ENCODE measurements at places on chromosomes 5 and 9. TPM values are rescaled to one million over a fixed set of nuclear protein-coding genes. Genes with fewer than 3 reads are reported as not detected.

- no peak overlapping the region for H3K4me3 ChIP-seq
- H3K27ac ChIP-seq = no peak overlapping the region
- peaks cover 23% of the 10 kb centered on the region for H3K4me1 ChIP-seq
- DNase-seq = no peak
- no peaks in the 10 kb centered on the region for H3K36me3 ChIP-seq
- H3K27me3 ChIP-seq = no peaks in the 10 kb centered on the region
Measured at GRCh38 chr5:57816108-57816507, 333.5 kb upstream of the ACTBL2 start.

DNA sequence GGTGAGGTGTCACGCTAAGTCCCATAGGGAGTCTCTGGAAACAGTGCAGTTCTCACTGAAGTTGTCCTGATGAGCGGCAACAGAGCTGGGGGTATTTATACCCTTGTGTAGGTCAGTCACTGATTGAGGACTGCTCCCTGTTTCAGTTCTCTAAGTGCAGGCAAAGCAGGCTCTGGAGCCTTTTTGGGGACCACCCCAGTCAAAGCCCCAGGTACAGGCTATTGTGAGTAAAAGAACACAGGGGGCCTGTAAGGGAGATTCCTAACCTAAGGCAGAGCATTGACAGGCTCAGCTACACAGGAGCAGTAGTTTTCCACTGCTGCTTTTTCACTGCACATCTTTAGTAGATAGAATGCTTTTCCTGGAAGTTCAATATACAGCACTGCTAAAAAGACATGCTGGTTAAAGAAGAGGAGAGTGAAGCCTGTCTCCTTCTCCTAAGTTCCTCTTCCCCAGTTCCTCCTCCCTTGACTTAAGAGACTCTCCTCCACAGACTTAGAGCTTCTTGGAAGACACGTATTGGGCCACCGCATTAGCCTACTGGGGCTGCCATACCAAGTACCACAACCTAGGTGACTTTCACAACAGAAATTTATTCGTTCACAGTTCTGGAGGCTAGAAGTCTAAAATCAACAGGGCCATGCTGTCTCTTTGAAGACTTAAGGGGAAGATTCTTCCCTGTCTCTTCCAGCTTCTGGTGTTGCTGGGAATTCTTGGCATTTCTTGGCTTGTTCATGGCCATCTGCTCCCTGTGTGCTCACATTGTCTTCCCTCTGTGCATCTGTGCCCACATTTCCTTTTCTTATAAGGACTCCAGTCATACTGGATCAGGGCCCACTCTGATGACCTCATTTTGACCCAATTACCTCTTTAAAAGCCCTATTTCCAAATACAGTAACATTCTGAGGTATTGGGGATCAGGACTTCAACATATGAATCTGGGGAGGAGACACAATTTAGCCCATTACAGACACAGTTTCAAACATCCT lies 221.0 kb downstream of the ESM1 start:
- peak; percentile 83 for DNase-seq
- H3K27ac ChIP-seq = no peak overlapping the region
- no peak overlapping the region for H3K4me3 ChIP-seq
- H3K4me1 ChIP-seq = peaks cover 8% of the 10 kb centered on the region

The QRFP gene
- total RNA-seq = not detected

DNA sequence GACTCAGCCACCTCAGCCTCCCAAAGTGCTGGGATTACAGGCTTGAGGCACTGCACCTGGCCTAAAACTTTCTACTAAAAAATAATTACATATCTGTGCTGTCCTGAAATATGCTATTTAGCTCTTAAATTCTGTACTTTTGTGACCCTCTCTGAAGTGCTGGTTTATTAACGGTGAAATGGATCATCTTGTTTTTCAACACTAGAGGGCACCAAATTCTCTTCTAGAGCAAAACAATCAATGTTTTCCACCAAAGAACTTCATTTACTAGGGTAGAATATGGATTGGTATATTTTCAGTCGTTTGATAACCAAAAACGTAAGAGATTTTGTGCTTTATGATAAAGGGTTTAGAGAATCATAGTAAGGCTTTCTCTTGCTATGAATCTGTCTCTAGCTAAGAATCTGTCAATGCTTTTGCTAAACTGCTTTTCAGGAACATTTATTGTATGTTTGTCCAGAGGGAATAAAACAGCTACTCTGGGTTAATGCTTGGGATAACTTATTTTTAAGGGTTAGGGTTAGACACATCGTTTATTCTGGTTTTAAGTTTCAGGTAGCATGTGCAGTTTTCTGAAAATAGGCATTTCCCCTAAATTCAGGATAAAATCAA lies 63.6 kb downstream of the RNF180 start:
- peaks cover 10% of the 10 kb centered on the region for H3K36me3 ChIP-seq
- no peak overlapping the region for H3K4me3 ChIP-seq
- no peaks in the 10 kb centered on the region for H3K4me1 ChIP-seq

DNA sequence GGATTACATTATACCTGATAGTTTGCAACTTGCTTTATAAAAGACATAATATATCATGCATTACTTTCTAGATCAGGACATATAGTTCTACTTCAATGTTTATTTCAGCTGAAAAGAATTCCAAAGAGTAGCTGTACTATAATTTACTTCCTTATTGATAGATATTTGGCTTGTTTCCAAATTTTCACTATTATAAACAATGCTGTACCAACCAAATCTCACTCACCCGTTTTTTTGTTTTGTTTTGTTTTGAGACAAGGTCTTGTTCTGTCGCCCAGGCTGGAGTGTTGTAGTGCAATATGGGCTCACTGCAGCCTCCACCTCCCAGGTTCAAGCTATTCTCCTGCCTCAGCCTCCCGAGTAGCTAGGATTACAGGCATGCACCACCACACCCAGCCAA lies 132.7 kb downstream of the GNAQ start:
- H3K27ac ChIP-seq = no peak overlapping the region
- no peaks in the 10 kb centered on the region for H3K27me3 ChIP-seq
- H3K4me1 ChIP-seq = peaks cover 18% of the 10 kb centered on the region
- H3K4me3 ChIP-seq = no peak overlapping the region
- H3K36me3 ChIP-seq = no peaks in the 10 kb centered on the region
- DNase-seq = no peak

DNA sequence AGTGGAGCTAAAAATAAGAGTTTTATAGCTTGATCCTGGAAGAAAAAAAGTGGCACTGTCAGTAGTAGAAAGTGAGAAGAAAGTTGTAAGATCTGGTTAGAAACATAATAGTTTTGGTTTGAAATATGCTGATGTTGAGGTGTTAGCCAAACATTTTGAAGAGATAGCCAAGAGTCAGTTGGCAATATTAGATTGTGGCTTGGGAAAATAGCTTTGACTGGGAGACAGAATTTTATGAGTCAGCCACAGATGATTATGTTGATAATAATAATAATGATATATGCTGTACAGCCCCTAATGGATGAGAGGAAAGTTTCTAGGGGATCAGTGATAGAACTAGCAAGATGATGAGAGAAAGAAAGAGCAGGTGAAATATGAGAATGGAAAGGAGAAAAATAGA lies 12.4 kb upstream of the CDH18 start:
- no peak overlapping the region for H3K27ac ChIP-seq
- DNase-seq = no peak
- H3K4me1 ChIP-seq = no peaks in the 10 kb centered on the region
- no peaks in the 10 kb centered on the region for H3K27me3 ChIP-seq
- H3K36me3 ChIP-seq = no peaks in the 10 kb centered on the region

DNA sequence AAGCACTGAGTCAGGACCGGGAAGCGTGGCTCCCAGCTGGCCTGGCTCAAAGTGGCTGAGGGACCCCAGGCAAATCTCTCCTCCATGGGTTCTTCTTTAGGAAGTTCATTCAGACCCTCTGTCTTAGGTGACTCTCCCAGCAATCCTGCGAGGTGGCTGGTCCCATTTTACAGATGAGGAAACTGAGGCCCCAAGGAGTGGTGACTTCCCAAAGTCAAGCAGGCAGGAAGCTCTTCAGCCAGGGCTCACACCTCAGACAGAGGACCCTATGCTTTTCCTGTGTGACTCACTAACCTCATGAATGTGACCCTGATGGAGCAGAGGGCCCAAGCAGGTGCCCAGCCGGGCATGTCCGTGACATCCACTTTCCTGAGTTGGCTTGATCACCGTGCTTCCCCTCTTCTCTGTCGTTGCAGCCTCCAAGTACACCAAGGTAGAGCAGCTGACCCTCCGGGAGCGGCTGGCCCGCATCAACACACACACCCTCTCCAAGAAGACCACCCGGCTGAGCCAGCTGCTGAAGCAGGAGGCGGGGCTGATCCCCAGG lies 36.5 kb downstream of the ARHGEF37 start:
- H3K27me3 ChIP-seq = no peaks in the 10 kb centered on the region
- H3K4me1 ChIP-seq = peaks cover 24% of the 10 kb centered on the region
- peaks cover 85% of the 10 kb centered on the region for H3K36me3 ChIP-seq
- no peak for DNase-seq

GRCh38 chr9:137685741-137686420 lies 67.1 kb downstream of the EHMT1 start:
- H3K4me3 ChIP-seq = no peak overlapping the region
- H3K27me3 ChIP-seq = no peaks in the 10 kb centered on the region
- no peak for DNase-seq
- H3K36me3 ChIP-seq = no peaks in the 10 kb centered on the region
- peaks cover 64% of the 10 kb centered on the region for H3K4me1 ChIP-seq
- no peak overlapping the region for H3K27ac ChIP-seq

The SLC46A2 gene
- 0.26 TPM for total RNA-seq

GRCh38 chr9:113910036-113910639 lies 34.0 kb downstream of the ZNF618 start:
- no peak overlapping the region for H3K4me3 ChIP-seq
- peaks cover 25% of the 10 kb centered on the region for H3K4me1 ChIP-seq
- H3K27ac ChIP-seq = no peak overlapping the region
- no peaks in the 10 kb centered on the region for H3K27me3 ChIP-seq
- H3K36me3 ChIP-seq = no peaks in the 10 kb centered on the region
- DNase-seq = no peak

GRCh38 chr9:121009650-121010049 lies 40.4 kb downstream of the C5 start:
- H3K4me1 ChIP-seq = no peaks in the 10 kb centered on the region
- peaks cover 40% of the 10 kb centered on the region for H3K36me3 ChIP-seq
- H3K27ac ChIP-seq = no peak overlapping the region
- no peaks in the 10 kb centered on the region for H3K27me3 ChIP-seq
- no peak overlapping the region for H3K4me3 ChIP-seq

The RNF20 gene
- 32.1 TPM for total RNA-seq

The MIGA2 gene
- total RNA-seq = 27.0 TPM

DNA sequence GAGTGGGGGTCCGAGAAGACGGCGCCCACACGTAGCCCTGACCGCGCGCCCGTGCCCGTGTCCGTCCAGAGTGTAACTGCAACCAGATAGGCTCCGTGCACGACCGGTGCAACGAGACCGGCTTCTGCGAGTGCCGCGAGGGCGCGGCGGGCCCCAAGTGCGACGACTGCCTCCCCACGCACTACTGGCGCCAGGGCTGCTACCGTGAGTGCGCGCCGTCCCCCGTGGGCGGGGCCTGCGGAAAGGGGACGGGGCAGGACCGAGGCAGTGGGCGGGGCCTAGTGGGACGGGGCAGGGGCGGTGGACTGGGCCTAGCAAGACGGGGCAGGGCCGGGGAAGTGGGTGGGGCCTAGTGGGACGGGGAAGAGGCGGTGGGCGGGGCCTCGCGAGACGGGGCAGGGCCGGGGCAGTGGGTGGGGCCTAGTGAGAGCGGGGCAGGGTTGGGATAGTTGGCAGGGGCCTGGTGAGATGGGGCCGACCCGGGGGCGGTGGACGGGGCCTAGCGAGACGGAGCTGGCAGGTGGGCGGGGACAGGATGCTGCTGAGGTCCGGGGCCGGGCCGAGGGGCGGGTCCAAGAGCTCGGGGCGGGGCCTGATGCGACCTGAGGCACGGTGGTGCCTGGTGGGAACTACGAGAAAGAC lies 79.1 kb downstream of the NTNG2 start:
- H3K27me3 ChIP-seq = peaks cover 8% of the 10 kb centered on the region
- H3K4me3 ChIP-seq = peak overlapping the region; percentile 81
- peak; percentile 100 for DNase-seq
- H3K27ac ChIP-seq = peak overlapping the region; percentile 49

The FST gene
- total RNA-seq = 2.9 TPM

The RGS7BP gene
- 4.7 TPM for total RNA-seq

The MED22 gene
- total RNA-seq = 20.0 TPM

- H3K4me1 ChIP-seq = no peaks in the 10 kb centered on the region
- H3K4me3 ChIP-seq = no peak overlapping the region
- H3K27me3 ChIP-seq = no peaks in the 10 kb centered on the region
- no peak for DNase-seq
- no peak overlapping the region for H3K27ac ChIP-seq
Measured at GRCh38 chr5:148750614-148751013, 75.8 kb upstream of the ADRB2 start.

The RAD17 gene
- total RNA-seq = 14.6 TPM

The HTR1A gene
- not detected for total RNA-seq

DNA sequence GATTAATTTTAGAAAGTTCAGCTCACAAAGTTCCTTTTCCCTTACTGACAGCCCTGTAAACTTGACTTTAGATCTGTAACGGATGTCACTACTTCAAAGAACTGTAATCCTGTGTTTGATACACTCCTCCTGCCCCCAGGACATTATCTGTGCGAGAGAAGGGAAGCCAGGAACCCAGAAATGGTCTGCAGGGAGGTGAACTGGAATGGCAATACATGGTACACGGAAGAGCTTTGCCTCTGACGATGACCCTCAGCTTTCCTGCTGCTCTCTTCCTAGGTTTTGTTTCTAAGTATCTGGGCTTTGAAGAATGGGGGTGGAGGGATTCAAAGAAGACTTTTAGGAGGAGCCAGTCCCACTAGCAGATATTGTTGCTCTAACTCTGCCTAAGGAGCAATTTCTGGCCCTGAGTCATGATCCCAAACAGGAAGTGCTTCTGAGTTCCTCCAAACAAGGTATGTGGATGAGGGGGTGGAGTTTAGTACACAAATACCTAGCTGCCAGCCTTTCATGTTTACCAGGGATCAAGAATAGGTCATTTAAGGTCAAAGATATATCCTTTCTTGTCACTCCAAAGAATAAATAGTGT lies 43.4 kb upstream of the TMC1 start:
- peak overlapping the region; percentile 58 for H3K27ac ChIP-seq
- no peaks in the 10 kb centered on the region for H3K36me3 ChIP-seq
- no peak overlapping the region for H3K4me3 ChIP-seq
- peaks cover 17% of the 10 kb centered on the region for H3K4me1 ChIP-seq

The IFNA2 gene
- not detected for total RNA-seq

Measured in esophagus muscularis mucosa (tissue), 4 donors.